ENCODE measurements at places on chromosomes 2 and 18.

DNA sequence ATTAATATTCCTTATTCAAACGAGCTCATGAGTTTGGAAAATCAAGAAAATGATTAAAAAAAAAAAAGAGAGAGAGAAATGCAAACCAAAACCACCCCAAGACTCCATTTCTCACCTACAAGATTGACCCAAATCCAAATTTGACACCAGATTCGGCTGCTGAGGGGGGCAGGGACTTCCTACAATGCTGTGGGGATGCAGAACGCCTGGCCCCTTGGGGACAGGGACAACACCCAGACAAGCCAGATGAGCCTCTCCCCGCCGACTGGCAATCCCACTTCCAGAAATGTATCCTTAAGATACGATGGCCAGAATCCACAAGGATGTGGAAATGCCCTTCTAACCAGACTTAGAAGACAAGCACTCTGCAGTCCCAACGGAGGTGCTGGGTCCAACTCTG is 20.7 kb downstream of the BOK start:
- no peak for DNase-seq

GRCh38 chr2:112927745-112928144 is 16.8 kb downstream of the IL37 start:
- DNase-seq: no peak

- no peak for DNase-seq
These were observed 210.6 kb downstream of the ZNF521 start for GRCh38 chr18:25141399-25141798.

DNA sequence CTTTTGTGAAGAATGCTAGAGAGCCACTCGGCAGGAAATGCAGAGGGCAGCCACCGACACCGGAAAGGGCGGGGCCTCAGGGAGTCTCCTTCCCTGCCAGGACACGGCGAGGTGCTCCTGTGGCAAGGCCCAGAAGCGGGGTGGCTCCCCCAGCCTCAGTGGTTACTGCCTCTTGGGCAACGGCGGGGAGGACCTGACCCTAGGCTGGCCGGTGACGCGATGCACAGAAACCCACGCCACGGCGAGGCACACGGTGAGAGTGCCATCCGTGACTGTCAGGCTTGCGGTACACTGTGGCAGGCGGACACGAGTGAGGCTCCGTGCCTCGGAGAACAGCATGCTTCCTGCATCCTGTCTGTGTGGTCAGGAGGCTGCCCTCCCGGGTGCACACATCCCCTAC is 47.8 kb downstream of the ZAP70 start:
- DNase-seq: no peak

GRCh38 chr2:175540421-175540820 is 358.9 kb upstream of the ATP5MC3 start:
- no peak for DNase-seq

DNA sequence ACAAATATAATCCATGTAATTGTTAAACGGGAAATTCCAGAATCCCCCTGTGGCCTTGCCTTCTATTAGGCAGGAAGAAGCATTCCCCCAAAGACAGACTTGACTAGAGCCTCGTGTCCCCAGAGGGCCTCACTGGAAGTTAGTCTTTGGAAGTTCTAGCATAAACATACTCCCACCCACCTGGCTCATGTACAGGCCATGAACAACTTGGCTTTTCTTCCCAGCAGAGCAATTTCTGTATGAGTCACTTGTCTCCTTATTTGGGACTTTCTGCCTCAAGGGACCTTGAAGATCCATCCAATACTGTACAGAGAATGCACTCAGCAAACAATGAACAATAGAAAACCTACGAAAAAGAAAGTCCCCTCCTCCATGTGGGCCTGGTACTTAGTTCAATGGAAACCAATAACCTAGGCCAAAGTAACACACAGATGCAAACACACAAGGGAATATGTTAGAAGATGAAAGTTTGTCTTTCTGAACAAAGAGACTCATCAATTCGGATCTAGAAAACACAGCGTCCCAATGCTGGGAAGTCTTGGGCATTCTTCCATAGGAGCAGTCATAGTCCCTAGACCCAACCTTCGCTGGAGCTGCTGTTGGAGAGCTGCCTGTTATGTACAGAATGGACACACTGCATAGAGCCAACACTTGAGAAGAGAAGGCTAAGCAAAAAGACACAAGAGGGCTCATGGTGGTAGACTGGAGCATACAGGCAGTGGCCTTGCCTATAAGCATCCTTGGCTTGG is 303.5 kb downstream of the HRH4 start:
- DNase-seq: no peak

DNA sequence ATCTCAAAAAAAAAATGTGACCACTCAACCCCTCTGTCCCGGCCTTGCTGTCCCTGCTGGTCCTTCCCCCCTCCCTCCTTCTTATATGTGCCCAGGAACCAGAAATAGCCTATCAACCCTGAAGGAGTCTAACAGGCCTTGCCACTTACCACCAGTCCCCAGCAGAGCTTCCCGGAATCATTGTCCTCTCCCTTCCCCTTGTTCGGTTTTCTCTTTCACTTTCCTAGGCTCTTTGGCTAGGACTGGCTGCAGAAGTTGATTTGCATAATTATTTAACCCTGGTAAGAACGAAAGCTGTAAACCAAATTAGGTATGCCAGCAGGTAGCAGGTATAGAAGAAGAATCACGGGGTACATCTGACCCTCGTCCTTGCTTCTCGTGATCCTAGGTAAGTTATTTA is 72.6 kb upstream of the ZNF532 start:
- DNase-seq: no peak

- no peak for DNase-seq
These were observed 11.5 kb upstream of the ASB1 start for GRCh38 chr2:238415036-238415764.

- DNase-seq: no peak
These were observed 95.3 kb upstream of the FANCL start for GRCh38 chr2:58336416-58336815.

DNA sequence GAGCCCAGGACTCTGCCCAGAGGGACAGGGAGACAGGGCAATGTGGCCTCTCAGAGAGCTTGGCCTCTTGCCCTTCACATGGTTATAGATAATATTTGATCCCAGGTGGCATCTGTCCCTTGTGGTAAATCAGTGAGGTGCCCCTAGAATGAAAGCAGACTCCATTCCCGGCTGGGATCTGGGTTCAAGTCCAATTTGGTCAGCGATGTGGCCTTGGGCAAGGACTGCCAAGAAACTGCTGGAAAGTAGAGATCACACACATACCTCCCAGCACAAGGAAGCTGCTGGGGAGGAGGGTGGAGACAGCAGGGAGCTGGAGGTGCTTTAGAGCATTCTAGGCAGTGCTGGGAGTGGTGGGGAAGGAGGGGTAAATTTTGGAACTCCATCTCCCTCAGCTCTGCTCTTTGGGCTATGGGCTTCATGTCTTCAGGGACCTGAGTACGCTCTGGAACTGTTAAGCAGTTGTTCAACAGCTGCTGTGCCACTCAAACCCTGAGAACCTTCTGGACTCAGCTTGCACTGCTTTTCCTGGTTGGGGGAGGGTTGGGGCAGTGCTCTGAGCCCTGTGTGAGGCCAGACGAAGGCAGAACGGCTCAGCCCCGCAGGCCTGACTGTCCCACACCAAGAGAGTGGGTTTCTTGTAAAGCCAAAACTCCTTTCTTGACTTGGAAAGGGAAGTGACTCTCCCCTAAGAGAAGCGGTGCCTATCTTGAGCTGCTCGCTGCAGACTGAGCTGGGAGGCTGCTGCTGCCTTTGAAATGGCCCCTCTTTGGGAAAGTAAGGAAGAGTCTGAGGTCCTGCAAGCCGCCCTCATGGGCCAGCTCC is 23.0 kb downstream of the INPP5D start:
- no peak for DNase-seq

DNA sequence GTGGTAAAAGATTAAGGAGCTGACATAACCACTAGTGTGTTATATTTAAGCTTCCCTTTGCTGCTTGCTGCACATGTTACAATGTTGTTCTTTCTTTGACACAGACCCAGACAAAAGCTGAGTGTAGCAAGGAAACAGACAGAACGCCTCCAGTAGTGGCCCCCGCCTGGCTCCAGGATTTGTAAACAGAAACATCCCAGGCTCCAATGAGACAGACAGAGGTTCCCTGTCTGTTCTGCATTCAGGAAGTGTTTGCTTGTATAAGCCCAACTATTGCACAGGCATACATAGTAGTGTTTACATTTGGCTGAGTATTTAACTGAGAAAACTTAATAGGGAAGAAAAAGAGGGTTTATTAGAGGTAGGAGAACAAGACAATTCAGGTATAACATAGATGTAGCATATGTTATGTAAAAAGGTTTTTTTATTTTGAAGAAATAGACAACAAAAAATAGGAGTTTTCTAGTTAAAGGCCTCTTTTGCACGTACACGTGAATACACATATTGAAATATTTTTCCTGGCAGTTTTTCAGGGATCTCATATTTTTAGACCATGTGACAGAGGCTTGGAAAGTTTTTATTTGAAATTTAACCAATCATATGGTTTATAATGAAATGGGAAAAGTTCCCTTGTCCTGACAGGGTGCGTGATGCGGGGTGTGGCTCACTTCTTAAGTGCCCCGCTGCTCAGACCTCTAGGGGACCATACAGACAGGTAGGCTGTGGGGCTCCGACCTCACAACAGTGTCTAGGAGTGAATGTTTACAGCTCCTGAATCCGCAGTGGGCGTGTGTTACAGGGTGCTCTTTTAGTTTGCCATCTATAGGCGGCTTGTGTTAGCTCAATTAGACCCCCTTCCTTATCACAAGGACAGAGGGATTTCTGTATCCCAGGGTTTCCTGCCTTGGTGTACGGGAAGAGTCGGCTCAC is 118.4 kb downstream of the BMPR2 start:
- DNase-seq: no peak

DNA sequence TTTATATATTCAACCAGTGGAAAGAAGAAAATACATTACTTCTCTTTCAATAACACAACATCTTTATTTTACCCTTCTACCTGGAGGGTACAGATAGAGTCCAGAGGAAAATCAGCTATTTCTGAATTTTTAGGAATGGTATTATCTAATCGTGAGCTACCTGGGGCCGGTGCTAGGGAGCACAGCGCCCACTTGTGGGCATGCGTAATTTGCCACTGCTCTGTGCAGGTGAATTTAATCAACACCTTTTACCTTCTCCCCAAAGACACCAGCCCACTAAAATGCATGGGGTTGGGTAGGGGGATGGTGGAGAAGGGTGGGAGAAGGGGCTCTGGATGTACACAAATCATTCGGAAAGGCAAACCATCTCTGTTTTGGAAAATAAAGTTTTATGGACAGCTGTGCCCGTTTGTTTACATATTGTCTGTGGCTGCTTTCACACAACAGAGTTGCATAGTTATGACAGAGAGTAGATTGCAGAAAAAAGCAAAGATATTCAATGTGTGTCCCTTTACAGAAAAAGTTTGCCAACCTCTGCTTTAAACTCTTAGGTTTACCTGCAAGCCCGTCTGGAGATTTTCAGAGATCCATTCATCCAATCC is 51.5 kb upstream of the DCC start:
- no peak for DNase-seq

GRCh38 chr2:99140056-99140859 is 1.2 kb upstream of the C2orf15 start:
- no peak for DNase-seq

- DNase-seq: no peak
These were observed 266.3 kb upstream of the LYPD1 start for GRCh38 chr2:132936261-132936660.

GRCh38 chr18:52200406-52200805 is 139.6 kb upstream of the DCC start:
- no peak for DNase-seq

- DNase-seq: no peak
These were observed 365.5 kb downstream of the FIGN start for GRCh38 chr2:163370169-163370886.

DNA sequence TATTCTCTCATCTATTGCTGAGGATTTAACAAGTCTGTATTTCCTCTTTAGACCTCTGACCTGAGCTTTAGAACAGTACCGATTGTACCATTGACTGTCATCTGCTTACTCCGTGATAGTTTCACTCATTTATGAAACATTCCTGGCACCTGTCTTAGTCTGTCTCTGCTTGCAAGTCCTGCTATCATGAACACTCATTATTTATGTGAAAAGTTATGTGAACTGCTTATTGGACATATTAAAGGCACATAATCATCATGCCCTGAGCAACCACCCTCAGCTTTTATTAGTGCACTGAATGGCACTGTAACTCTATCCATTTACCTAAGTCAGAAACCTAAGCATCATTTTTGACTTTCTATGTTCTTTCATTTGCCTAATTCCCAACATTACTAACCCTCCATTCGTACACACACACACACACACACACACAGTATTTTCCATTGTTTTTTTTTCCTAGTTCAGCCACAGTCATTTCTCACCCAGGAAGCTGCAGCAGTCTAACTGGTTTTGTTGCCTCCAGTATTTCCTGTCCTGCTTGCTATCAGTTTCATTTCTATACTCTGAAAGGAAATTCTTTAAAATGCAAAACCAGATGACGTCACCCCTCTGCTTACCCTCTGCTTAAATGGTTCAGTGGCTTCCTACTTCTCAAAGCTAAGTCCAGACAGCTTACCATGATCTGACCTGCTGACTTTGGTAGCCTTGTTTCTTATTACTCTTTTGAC is 146.1 kb downstream of the HAUS1 start:
- peak; percentile 15 for DNase-seq

GRCh38 chr2:127421116-127421800 is 3.0 kb downstream of the PROC start:
- no peak for DNase-seq

GRCh38 chr2:200376513-200377354 is 70.2 kb downstream of the SPATS2L start:
- DNase-seq: no peak

DNA sequence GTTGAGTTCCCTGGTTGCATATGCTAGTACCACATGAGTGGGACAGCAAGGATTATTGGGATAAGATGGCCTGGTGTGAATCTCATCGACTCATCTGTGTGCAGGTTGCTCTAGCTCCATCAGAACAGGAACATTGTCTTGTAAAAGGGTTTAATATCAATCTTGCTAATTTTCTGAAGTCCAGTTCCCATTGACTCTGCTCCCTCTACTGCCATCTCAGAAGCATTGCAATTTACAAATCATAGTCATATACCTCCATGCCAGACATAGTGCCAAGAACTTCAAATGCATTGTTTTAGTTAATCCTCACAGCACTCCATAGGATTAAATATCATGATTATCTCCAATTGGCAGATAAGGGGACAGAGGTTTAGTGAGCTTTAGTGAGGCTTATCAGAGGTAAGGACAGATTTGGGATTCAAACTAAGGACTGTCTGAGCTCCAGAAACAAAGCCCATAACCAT is 4.8 kb upstream of the STAT4 start:
- DNase-seq: no peak

DNA sequence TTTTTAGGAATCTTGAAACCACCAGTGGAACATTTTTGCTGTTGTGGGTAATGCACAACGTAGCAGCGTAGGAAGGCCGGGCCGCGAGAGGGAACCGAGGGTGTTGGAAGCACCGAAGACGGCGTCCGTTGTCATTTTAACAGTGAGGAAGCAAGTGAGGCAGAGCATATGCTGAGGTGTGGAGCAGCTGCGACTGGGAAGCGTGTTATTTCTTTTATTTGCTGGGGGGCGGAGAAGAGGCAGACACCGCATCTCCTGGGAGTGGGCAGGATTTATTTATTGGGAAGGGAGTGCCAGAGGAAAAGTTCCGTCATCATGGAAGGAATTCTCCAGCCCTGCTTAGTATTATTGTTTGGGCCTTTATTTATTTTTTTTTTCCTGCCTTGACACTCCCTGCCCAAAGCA is 232.8 kb downstream of the KLHL29 start:
- no peak for DNase-seq
